NCI-H2107 (cell line): ENCODE measurements at places on chromosomes 1 and 21.

- no peak for DNase-seq
Measured at GRCh38 chr1:58829866-58830265, 46.0 kb upstream of the JUN start.

DNA sequence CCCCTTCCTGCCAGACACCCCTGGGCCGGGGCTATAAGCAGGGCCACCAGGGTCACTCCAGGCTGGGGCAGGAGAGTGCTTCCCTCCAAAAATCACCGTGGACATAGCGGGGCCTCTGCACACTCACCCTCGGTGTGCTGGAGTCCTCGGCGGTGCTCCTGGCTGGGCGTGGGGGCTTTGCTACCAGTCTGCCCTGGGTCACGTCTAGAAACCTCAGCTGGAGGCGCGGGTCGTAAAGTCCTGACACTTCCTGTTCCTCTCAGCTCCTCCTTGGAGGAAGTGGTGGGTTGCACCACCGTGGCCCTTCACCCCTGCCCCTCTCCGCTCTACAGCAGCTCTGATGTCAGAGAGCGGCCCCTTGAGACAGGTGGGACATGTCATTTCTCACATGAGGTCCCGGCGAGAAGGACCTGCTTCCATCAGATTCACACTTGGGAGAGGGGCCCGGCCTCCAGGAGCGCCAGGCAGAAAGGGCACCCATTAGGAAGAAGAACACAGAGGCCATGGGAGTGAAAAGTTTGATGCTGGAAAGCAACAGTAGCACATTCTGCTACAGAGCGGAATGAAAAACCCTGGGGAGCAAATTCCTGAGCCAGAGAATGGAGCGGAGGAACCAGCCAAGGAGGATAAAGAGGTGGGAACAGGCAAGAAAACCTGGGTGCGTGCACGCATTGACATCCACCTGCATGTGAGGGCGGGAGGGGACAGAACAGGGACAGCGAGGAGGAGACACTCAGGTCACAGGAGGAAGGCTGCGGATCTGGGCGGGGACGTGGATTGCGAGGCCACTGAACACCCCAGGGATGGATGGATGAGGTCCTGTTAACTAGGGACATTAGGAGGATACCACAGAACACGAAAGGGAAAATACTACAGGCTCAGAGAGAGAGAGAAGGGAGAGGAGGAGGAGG is at the start of gene ITGB2:
Gene ITGB2 (minus strand): TSS at position 206 of the 911 bp plus-strand sequence. CDS start 10,117 bp downstream, outside the sequence.
- DNase-seq, result no peak

DNA sequence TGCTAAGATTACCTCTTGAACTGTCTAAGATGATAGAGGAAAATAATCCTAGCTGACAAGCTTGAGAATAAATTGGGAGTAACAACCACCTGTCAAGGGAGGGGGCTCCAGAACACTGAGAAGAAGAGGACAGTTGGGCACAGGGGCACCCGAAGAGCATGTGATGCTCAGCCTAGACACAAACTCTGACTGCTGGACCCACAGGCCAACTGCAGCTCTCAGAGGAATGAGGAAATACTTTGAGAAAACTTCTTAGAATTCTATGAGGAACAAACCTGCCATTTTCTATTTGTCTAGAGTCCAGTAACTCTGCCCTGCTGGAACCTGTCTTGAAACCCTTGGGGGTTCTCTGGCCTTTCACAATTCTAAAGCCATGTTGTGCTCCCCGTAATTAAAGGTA is 124.1 kb upstream of the KCNK2 start:
- DNase-seq, result no peak

- DNase-seq, result no peak
Measured at GRCh38 chr1:28744184-28744583, 7.4 kb downstream of the YTHDF2 start.

DNA sequence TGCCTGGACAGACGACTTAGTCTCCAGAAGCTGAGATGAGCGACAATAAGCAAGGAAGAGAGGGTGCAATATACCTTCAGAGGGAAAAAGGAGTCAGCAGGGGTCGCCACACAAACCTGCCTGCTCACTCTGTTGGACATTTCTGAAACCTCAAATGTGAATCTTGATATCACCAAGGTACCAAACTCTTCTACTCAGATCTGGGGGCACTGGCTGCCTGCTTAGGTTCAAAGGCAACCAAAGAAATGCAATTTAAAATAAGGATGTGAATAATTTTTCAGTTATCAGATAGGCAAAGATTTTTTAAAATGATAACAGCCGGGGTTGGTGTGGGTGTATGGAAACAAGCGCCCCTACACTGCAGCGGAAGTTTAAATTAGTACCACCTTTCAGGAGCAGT is 164.2 kb downstream of the HIVEP3 start:
- DNase-seq, result no peak

DNA sequence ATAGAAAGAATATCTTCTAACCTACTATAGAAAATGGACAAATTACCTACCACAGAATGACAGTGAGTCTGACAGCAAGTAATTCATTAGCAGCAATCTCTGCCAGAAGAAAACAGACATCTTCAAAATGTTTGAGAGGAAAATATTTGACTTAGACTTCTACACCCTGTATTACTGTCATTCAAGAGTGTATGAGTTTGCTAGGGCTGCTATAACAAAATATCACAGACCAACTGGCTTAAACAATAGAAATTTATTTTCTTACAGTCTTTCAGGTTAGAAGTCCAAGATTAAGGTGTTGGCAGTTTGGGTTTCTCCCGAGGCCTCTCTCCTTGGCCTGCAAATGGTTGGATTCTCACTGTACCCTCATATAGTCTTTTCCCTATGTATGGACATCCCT is 52.9 kb upstream of the FGGY start:
- DNase-seq, result no peak

DNA sequence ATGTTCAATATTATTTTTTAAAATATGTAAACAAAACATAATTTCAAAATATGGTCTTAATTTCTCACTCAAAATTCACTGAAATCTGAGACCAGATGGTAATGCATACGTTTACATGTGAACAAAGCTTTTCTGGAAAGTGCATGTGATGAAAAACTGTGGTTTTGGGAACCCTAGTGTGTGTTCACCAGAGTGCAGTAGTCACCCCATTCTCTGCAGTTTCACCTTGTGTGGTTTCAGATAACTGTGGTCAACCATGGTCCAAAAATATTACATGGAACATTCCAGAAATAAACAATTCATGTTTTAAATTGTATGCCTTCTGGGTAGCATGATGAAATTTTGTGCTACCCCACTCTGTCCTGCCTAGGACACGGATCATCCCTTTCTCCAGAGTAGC is 2021.9 kb downstream of the MRPL39 start:
- DNase-seq, result no peak
